ENCODE measurements at places on chromosomes 3 and 15.
A peak's percentile ranks its signal among the peaks of the same experiment; 100 is the strongest.

DNA sequence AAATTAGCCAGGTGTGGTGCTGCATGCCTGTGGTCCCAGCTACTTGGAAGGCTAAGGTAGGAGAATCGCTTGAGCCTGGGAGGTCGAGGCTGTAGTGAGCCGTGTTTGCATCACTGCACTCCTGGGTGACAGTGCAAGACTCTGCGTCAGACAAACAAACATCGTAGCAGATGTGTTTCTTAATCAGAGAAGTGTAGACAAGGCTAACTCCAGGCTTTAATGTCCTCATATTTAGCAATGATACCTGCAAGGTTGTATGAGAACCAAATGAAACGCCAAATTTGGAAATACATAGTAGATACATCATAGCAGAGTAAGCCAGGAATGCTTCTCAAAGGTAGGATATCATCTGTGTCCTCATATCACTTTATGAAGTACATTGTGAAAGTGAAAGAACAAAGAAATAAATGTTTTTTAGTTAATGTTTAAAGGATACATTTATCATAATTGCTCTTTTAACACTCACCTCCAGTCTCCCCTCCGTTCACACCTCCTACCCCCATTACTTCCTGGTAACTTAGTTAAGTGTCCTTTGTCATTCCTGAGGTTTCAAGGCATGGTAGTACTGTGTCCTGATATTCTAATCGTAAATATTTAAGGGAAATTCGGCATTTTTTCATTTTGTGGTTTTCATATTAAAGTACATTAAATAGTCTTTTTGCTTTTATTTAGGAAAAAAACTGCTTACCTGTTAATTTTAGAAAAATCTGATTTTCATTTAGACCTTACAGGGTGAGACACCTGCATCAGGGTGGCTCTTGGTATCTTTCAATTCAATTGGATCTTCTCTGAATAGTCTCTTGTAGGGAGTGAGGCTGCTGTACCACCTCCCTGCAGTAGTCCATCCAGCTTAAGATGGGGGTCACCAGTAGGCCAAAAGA, 96.1 kb downstream of the OPA1 start:
- peaks cover 13% of the 10 kb centered on the region for H3K36me3 ChIP-seq
- H3K27ac ChIP-seq = no peak overlapping the region
- DNase-seq = no peak
- no peaks in the 10 kb centered on the region for H3K4me1 ChIP-seq

- peaks cover 43% of the 10 kb centered on the region for H3K4me1 ChIP-seq
- H3K27me3 ChIP-seq = no peaks in the 10 kb centered on the region
- DNase-seq = peak; percentile 74
- no peaks in the 10 kb centered on the region for H3K36me3 ChIP-seq
These were observed 1.9 kb upstream of the LOXL1 start for GRCh38 chr15:73924171-73924921.

GRCh38 chr3:186603159-186603558, 9.7 kb upstream of the AHSG start:
- H3K27me3 ChIP-seq = no peaks in the 10 kb centered on the region
- H3K4me1 ChIP-seq = peaks cover 26% of the 10 kb centered on the region
- no peak for DNase-seq
- H3K4me3 ChIP-seq = no peak overlapping the region
- no peak overlapping the region for H3K27ac ChIP-seq

DNA sequence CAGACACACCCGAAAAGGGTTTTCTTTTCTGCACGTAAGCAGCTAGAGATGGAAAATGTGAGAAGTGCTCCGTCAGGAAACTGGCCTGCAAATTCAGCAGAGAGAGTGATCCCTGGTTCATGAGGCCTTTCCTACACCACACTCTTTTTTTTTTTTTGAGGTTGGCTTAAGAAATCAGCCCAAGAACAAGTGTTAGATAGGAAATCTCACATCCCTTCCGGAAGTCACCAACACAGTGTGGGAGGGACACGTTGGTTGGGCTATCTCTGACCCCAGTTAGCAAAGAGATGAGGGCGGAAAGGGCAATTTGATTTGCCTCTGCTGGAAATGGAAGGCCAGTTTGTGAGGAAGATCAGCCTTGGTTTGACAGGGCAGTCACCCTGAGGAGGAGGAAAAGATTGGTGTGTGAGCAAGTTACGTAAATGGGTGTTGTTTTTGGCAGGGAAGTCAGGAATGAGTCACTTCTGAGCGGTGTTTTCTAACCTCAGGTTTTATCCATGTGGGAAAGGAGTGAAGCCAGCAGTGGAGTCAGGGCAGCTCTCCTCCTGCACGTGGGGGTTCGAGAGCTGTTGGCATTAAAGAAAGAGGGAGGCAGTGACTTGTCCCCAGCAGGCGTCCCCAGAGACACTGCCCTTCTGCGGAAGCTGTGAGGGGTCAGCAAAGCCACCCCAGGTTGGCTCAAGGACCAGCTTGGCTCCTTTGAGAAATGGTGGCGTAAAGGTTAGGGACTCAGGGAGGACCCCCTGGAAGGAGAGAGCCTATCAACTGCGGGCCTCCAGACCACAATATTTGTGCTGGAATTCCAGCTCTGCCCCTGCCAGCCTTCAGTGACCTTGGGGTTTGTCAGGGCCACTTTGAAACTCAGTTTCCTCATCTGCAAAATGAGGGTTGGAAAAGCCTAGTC, 237.6 kb upstream of the BHLHE40 start:
- peak; percentile 85 for DNase-seq
- no peak overlapping the region for H3K4me3 ChIP-seq
- H3K27ac ChIP-seq = peak overlapping the region; percentile 81

GRCh38 chr3:35643495-35643894, 4.2 kb downstream of the ARPP21 start:
- DNase-seq = no peak
- H3K4me3 ChIP-seq = no peak overlapping the region

All from PC-9 (cell line).